Fibroblast of upper back skin (primary cell): ENCODE measurements at places on chromosomes 5 and 9.
A peak's percentile ranks its signal among the peaks of the same experiment; 100 is the strongest.

DNA sequence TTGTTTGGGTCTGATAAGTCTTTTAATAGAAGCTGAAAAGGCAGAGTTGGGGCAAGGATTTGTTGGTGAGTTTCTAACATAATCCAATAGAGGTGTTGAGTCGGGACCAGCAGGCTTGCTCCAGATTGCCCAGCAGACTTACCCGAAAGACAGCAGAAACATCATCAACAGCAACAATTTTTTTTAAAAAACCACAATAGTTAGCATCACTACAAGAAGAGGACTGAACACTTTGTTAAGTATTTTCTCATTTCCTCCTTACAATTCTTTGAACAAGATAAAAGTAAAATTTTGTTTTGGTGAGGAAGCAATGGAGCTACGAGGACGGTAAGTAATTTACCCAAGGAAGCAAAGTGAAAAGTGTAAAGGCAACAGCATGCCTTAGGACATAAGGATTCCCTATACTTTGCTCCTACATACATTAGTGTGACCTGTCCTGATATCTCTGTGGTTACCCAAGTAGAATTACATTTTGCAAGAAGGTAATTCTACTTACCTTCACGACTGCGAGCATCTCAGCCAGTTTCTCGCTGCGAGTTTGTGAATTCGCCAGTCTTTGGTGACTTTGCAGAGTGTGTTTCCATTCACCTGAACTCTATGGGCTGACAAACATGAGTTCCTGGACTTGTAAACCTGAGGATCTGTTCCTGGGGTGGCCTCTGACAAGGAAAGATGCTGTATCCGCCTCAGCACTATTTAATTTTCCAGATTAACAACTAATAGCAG, 13.2 kb downstream of the ITK start:
- no peak for DNase-seq

DNA sequence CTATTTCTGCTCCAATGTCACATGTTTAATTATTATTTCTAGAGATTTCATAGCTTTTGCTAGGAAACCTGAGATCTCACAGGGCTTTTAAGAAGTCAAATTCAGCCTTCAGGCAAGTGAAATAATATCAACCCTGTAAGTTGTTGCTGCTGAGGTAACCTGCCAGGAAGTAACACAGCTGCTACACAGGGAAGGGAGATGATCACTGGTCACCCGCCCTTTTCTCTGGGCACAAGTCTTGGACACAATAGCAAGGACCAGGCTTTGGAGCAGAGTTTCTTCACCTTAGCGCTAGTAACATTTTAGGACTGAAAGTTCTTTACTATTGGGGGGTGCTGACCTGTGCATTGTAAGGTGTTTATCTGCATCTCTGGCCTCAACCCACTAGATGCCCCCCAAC, 50.1 kb downstream of the PTTG1 start:
- DNase-seq, result no peak

GRCh38 chr9:127987103-127987614, 6.4 kb upstream of the EEIG1 start:
- DNase-seq, result no peak

DNA sequence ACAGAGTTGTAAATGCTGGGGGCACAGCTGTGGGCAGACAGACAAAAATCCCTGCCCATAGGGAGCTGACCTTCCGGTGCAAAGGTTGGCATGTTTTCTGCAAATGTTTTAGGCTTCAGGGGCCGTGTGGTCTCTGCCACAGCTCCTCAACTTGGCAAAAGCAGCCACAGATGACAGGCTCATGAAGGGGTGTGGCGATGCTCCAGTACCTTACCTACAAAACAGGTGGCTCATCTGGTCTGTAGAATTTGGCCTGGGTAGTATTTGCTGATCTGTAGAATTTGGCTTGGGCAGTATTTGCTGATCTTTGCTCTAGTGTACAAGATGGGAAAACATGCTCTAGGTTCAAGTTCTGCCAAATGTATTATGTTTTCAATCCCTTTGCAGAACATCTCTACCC, 283.9 kb downstream of the GADD45G start:
- no peak for DNase-seq

- DNase-seq, result no peak
These were observed 40.4 kb downstream of the LIX1 start for GRCh38 chr5:97102010-97102470.

GRCh38 chr5:40577718-40578117, 102.0 kb upstream of the PTGER4 start:
- no peak for DNase-seq

- no peak for DNase-seq
These were observed 91.0 kb downstream of the AOPEP start for GRCh38 chr9:94817291-94818177.

- peak; percentile 59 for DNase-seq
These were observed 45.2 kb downstream of the CYSTM1 start for GRCh38 chr5:140220032-140220697.

- DNase-seq, result no peak
These were observed 82.3 kb downstream of the CEMIP2 start for GRCh38 chr9:71685988-71686387.

GRCh38 chr5:310941-311434, 10.5 kb upstream of the AHRR start:
- no peak for DNase-seq

DNA sequence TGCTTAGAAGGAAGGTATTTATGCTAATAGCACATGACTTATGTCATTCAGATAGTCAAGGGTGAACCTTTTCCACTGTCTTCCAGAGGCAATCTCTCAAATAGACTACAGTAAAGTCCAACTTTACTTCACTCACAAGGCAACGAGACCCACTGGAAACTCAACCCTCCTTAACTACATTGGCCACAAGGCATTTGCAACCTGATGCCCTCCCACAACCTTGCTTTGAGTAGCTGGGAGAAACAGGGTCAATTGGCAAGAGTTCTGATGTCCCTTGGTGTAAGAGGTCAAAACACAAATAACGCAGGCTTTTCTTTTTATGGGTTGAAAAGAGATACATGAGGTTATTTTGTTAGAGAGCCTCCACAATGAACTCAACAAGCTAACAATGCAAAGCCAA, 6.1 kb downstream of the GAS1 start:
- DNase-seq, result no peak

GRCh38 chr9:87781331-87781730, 55.4 kb downstream of the CTSL start:
- no peak for DNase-seq

- peak; percentile 99 for DNase-seq
These were observed 282.6 kb downstream of the SPATA31D1 start for GRCh38 chr9:82271106-82271561.
